ENCODE measurements at places on chromosomes 5 and 9.

DNA sequence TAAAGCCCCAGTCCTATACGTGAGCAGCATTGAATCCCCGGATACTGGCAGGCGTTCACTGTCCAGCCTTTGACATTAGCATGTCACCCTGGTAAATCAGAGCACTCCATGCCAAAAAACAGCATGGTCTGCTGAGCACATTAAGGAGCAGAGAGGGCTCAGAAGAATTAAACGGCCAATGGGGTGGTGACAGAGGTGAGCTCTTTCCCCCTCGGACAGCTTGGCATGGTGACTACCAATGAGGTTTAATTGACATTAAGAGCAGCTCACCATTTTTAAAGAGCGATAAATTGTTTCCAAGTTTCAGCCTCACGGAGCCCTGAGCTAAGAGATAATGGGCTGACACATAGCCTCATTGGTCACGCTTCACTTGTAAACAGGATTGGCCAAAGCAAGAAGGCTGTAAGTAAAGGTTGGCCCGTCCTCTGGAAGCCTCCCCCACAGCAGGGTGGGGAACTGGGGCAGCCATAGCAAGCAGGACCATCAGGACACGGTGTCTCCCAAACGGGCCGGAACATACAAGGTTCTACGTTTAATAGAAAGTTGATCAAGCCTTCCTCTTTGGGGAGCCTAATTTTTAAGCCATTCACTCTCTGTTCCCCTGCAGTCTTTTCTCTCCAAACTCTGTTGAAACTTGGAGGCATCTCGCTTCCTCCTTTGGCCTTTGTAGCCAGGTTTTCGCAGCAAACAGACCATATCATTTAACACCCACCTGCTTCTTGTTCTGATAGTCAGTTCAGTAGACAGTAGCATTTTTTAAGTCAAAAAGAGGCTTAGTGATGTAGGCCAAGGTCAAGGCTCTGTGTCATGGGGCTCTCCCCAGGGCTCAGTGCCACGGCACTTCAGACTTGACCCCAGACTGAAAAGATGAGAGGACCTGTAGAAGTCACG lies 25.9 kb downstream of the QRFP start:
- DNase-seq: no peak

- DNase-seq: no peak
These were observed 22.5 kb downstream of the LHFPL2 start for GRCh38 chr5:78626009-78626571.

DNA sequence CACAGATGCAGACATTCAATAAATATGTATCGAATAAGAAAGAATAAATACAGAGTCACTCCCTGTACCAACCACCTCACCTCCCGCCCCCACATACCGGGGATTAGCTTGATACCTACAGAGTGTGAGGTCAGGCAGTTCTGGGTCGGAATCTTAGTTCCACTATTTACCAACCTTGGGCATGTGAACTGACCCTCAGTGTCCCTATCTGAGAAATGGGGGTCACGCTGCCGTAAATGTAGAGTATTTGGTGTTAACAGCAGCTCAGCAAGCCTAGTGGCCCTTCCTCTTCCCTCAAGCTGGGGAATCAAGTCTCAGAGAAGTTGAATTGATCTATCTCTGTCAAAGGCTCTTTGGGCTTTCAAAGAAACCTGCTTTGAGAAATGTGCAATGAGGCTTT lies 25.4 kb downstream of the CCNJL start:
- no peak for DNase-seq

DNA sequence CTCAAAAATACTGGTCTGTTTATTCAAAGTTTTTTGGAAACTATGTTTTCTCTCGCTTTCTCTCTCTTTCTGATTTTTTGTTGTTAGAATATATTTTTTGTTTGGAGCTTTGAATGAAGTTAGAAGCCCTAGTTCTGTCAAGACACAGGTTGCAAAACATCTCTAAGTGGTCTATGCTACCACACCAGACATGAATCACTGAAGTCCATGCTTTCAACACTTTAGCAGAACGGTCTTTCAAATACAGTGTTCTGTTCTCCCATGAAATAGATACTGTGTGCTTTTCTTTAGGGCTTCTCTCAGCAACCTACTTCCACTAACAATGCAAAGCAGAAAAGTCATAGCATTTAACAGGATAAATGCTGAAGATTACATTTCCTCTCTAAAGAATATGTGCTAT lies 392.5 kb downstream of the TMEM167A start:
- no peak for DNase-seq

DNA sequence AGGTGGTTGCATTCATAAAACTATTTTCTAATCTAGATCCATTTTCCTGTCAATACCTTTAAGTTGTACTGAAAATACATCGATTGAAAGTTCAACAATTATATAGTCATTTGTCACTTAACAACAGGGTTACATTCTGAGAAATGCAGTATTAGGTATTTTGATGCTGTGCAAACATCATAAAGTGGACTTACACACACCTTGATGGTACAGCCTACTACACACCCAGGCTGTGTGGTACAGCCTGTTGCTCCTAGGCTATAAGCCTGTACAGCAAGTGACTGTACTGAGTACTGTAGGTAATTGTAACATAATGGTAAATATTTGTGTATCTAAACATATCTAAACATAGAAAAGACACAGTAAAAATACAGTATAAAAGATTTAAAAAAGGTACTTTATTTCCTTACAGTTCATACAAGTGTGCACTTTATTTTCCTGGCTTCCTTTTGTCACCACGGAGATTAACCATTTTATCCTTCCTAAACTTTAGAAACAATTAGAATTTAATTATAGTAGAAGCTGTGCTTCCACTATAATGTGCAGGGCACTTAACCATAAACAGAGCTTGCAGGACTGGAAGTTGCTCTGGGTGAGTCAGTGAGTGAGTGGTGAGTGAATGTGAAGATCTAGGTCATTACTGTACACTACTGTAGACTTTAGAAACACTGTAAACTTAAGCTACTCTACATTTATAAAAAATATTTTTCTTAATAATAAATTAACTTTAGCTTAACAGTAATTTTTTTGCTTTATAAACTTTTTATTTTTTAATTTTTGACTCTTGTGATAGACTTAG lies 42.9 kb upstream of the MEF2C start:
- DNase-seq: no peak

GRCh38 chr5:127812570-127812969 lies 109.4 kb downstream of the CCDC192 start:
- no peak for DNase-seq

GRCh38 chr9:34179213-34180136 lies 632 bp downstream of the UBAP1 start:
- no peak for DNase-seq

- no peak for DNase-seq
These were observed 118.8 kb upstream of the PHYKPL start for GRCh38 chr5:178351221-178352034.

DNA sequence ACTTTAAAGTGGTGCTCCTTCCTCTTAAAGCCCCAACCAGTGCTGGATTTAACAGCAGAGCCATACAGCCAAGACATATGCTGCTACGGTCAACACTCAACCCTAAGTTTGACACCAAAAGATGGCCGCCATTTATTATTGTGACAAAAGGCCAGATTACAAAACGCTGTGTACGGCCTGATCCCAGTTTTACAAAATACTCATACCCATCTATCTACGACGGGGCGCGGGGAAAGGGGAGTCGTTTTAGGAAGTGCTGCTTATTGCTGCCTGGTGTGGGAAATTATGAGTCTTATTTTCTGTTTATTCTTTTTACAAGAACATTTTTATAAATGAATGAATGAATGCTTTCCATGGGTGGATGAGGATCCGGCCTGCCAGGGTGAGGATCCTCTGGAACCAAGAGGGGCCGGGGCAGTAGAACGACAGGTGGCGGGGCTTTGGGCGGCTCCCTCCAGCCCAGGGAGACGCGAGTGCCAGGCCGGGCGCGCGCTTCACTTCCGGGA lies 457 bp upstream of the IDNK start:
- no peak for DNase-seq

- DNase-seq: no peak
These were observed 68.6 kb downstream of the RAI14 start for GRCh38 chr5:34724741-34725140.

GRCh38 chr9:122265149-122265915 lies 650 bp downstream of the MRRF start:
- DNase-seq: peak; percentile 54

- DNase-seq: no peak
These were observed 5.9 kb upstream of the QRFP start for GRCh38 chr9:130902204-130903185.
